ENCODE measurements at places on chromosomes 11 and 22.

DNA sequence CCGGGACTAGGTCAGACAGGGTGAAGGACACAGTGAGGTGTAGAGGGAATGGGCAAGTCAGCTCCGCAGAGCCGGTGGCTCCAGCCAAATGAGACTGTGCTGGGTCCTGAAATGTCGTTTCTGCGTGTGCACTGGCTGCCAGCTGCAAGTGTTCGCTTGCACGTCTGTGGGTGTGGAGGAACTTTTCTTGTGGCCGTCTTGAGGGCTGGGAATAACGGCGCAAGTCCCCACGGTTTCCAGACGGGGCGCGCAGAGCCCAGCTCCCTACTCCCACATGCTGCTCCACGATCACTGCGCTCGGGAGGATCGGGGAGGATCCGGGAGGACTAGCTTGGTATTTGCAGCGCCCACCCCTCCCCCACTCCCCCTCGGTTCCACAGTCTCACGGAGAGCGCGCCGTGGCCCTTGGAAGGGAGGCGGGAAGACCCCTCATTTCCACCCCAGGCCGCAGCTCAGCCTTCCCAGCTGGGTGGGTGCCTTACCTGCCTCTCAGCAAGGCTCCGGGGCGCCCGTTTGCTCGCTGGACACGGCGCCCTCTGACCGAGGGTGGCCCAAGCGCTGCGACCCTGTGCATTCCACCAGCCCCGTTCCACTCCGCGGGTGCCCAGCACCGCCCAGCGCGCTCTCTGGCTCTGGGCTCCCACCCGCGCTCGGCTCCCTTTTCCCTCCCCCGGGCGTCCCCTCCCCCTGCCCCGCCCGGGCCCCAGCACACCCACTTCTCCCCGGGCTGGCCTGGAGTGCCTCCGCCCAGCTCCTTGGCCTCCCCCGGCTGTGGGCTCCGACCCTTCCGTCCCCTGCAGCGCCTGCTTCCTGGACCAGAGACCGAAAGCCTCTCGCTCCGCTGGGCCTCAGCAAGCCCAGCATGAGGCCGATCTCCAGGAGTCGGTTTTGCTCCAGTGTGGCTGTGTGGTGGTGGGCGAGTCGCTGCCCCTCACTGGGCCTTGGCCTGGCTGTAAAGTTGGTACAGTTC, at the start of gene KCNE3:
TSS of gene KCNE3 (minus strand) at position 634 of the 970 bp plus-strand sequence. CDS start 9,986 bp downstream, outside the sequence.
- DNase-seq = no peak

GRCh38 chr11:133163463-133164419, 368.6 kb downstream of the OPCML start:
- peak; percentile 17 for DNase-seq

GRCh38 chr11:43547889-43548381, 132.6 kb upstream of the HSD17B12 start:
- no peak for DNase-seq

DNA sequence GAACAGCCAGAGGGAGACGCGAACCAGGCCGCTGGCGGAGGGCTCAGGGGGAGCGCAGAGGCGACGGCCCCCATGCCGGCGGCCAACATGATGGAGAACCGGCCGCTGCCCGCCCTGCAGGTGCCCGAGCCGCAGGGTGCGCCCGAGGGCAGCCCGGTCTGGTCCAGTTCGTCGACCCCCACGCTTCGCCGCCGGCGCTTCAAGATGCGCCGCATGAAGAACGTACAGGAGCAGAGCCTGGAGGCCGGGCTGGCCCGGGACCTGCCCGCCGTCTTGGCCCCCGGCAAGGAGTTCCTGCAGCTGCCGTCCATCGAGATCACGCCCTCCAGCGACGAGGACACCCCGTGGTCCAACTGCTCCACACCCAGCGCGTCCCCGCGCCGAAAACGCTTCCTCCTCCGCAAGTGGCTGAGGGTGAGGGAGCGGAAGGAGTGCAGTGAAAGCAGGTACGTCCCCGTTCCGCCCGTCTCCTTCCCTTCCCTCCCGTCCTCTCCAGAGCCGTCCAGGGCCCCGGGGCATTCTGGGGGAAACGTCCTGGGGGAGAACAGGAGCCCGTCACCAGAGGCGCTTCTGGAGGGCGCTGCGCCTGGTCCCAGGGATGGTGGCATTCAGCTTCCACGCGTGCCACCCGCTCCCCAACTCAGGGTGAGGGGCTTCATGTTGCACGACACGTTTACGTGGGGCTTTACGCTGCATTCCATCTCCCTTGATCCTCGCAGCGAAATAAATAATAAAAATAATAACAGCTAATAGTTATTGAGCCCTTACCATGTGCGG, 840 bp downstream of the GRAMD1B start:
- no peak for DNase-seq

- no peak for DNase-seq
Observed at GRCh38 chr22:19974268-19974861, 32.7 kb upstream of the TXNRD2 start.

DNA sequence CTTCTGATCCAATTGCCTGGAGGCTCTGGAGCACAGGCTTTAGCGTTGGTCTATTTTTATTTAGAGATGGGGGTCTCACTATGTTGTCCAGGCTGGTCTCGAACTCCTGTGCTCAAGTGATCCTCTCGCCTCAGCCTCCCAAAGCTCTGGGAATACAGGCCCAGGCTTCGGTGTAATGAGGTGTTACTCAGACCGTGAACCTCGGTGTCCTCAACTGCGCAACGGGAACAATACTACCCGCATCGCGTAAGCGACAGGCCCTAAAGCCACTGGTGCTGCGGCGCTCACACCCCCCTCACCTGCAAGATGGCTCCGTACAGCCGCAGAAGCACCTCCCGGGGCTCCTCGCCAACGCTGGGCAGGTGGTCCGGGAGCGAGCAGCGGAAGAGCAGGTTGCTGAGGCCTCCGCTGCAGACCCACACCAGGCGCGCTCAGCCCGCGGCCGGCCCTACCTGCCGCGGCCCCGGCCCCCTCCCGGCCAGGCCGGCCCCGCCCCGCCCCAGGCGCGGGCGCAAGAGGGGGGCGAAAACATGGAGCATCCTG, 628 bp downstream of the CHKB start:
- DNase-seq = no peak

Measured in AG04449 (cell line).